ENCODE measurements at places on chromosomes 13 and 19.

DNA sequence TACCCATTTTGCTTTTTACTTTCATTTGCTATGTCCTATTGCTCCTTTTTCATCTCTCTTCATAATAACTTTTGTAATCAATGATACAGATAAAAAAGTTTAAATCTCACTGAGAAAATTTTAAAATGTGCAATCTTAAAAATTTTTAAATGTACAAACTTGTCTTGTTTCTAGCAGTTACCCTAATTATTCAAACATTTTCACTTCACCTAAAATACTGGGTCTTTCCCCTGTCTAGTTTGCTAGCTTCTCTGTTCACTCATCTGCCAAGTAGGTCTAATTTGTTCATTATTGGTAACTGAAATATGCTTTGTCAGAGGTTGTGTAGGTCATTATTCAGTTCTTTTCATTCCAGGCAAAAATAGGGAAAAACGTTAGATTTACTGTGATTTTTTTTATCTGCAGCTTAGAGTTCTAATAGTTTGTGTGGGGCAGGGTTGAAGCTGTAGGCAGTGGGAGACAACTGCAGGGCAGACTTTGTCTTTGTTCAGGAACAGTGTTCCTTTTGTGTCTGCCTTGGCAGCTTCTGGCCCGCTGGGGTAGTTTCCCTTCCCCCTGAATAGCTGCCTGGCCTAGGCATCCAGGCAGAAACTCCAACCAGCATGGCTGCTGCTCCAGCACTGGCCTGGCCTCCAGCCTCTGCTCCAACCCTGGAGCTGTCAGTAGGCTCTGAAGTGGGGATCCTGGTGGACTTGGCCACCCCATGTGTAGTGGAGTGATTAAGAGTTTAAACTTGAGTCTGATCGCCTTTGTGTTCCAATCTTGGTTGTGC lies 48.5 kb downstream of the WDFY2 start:
- no peak for DNase-seq

- no peak for DNase-seq
Observed at GRCh38 chr19:8371011-8371804, 7.3 kb downstream of the ANGPTL4 start.

- DNase-seq = no peak
Observed at GRCh38 chr13:86918682-86919081, 752.5 kb upstream of the SLITRK5 start.

GRCh38 chr19:33368074-33368864 lies 5.2 kb upstream of the CEBPG start:
- no peak for DNase-seq

DNA sequence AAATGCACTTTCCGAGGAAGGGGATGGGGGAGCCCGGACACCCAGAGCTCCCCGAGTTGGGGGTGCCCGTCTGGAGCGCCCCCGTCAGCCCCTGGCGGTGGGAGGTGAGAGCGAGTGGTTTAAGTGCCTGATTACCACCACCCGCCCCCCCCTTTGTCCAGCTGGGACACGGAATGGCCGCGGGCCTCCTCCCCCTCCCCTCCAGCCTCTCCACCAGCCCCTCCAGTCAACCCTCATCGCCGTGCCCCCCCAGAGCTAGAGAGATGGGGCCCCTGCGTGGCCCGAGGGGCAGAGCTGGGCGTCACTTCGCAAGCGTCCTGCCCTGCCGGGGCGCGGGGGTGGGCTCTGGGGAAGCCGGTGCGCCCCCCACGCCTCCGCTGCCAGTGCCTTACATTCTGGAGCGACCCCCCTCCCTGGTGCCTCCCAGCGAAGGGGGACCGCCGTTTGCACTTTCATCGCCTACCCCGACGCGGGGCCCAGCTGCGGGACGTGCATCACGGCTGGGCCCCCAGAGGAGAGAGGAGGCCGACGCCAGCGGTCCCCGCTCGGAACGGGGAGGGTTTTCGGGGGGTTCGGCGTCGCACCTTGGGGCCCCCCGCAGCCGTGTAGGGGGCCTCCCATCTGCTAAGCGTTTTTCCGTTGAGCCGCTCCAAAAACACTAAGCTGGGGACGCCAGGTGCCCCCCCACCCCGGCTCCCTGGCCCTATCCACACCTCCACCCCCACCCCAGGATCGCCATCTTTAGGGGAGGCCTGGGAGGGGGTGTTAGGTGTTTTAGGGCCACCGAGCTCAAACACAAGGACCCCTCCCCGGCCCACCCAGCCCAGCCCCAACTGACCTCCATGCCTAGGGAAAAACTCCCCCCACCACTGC lies 16.4 kb downstream of the SMIM24 start:
- no peak for DNase-seq

- no peak for DNase-seq
Observed at GRCh38 chr19:54684527-54684926, 21.7 kb downstream of the LILRB4 start.

GRCh38 chr13:45199711-45200110 lies 1.1 kb downstream of the KCTD4 start:
- DNase-seq = no peak

DNA sequence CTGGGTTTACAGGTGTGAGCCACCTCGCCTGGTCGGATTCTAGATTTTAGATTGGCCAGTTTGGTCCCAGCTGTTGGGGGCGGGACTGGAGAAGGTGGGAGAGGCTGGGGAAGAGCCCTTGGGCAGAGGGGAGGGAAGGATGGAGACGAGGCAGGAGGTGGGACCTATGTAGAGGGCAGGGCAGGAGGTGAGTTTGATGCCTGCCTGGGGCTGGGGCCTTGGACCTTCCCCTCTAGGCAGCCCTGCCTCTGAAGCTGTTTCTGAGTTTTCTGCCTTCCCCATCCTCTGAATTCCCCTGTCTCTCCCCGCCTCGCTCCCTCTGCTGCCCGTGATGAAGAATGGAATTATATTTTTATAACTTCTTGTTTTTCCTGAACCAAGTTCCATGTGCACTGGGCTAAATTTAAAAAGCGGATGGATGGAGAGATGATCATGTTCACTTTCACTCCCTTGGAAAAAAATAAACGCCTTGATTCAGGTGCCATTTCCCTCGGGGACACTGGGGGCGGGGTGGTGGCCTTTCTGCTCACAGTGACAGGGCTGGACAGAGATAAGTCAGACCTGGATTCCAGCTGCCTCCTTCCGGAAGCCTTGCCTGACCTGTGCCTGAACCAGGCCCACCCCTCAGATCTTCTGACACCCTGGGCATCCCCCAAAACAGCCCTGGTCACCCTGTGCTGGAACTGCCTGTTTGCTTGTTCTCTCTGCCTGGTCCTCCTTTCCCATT lies 16.5 kb upstream of the TNFAIP8L1 start:
- DNase-seq = no peak

GRCh38 chr13:21413013-21413412 lies 46.1 kb downstream of the ZDHHC20 start:
- no peak for DNase-seq

DNA sequence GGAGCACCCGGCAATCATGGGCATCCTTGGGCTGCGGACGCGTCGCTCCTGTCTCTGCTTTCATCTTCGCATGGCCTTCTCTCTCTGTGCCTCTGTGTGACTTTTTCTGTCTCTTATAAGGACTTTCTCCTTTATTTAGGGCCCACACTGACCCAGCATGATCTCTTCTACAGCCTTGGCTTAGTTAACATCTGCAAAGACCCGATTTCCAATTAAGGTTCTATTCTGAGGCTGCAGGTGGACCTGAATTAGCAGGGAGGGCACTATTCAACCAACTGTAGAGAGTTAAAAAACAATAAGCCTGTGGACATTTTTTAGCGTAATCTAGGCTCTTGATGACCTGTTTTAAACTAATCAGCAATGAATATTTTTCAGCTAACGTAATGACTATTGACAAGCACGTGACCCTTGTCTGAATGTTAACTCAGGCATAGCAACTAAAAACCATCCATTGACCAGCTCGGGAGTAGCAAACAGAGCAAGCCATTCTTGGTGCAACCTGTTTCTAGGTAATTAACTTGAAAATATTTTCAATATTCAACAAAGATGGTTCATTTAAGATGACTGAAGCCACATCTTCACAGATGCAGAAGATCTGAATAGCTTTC lies 15.2 kb downstream of the F10 start:
- no peak for DNase-seq

DNA sequence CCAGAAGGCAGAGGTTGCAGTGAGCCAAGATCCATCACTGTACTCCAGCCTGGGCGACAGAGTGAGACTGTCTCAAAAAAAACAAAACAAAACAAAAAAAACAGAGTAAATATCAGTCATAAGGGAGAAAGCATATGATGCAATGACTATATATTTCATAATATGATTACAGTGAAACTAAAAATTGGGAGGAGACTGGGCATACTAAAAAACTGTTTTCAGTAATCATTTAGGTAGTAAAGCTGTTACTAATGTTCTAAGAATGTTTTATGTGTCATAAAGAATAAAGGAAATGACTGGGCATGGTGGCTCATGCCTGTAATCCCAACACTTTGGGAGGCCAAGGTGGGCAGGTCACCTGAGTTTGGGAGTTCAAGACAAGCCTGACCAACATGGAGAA lies 15.9 kb downstream of the ZNF573 start:
- no peak for DNase-seq

GRCh38 chr19:53771144-53771543 lies 53.0 kb downstream of the NLRP12 start:
- DNase-seq = no peak

GRCh38 chr19:17977021-17977420 lies 10.1 kb downstream of the KCNN1 start:
- no peak for DNase-seq

DNA sequence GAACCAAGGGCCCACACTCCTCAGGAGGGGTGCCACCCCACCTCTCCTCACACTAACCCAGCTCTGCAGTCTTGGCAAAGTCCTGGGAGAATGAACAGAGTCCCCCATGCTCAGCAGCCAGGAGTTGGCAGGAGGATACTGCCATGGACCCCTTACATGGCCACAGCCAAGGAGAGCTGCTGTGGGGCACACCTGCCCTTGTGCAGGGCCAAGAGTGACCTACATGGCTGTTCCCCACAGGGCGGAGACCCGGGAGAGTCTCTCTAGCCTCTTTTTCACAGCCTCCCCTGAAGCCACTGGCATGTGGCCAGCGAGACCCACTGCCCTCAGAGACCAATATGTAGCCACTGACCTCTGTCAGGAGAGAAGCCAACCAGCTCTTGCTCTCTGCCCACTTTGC lies 45.9 kb upstream of the VSTM2B start:
- DNase-seq = no peak

- DNase-seq = no peak
Observed at GRCh38 chr13:47672245-47673008, 328.6 kb downstream of the SUCLA2 start.

DNA sequence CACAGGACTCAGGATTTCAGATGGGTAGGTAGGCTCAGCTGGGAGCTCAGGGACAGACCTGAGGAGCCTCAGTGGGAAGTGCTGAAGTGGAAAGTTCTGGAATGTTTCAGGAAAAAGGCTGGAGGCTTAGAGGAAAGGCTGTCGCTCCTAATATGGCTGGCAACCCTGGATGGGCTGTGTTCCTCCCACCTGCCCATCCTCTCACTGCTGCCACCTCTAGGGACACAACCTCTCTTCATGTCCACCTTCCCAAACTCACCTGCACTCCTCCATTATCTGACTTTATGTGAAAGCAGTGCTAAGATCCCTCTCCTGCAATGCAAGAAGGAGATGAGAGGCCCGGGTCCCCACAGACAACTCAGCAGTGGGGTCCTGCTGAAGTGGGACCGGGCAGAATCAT lies 5.8 kb upstream of the CEACAM21 start:
- no peak for DNase-seq

DNA sequence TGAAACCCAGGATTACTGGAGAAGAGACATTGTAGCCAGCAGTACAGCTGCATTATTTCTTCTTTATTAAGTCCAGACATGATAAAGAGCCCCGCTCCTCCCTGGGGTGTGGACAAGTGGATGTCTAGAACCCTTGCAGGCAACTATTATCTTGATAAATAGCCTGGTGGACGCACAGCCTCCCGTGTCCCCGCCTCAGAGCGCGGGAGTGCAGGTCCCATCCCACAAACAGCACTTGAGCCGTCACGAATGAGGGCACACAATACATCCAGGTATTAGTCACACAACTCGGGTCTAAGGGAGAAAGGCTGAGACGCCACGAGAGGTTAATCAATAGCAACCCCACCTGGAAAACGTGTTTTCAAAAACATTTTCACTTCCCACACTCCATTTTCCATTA lies 213.2 kb upstream of the SOX1 start:
- DNase-seq = no peak

- no peak for DNase-seq
Observed at GRCh38 chr13:25172303-25172630, 179 bp upstream of the AMER2 start.

DNA sequence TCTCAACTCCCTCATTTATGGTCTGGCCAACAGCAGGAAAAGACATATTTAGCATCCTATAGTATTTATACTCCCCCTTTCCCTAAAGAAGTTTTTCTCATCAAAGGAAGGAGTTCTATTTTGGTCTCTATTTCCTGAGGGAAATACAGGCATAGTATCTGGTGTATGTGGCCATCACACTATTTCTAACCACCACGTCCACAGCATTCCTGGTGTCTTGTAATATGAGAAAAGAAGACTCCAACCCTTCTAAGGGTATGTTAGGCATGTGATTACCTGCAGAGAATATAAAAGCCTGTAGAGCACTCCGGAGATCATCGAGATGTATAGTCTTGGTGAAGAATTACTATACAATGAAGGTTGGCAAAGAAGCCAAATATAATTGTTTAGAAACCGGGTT lies 137.4 kb downstream of the VWA8 start:
- no peak for DNase-seq

Measured in upper lobe of right lung (tissue), 1 donor.